Stimulated activated effector memory CD8-positive, alpha-beta T cell treated with anti-CD3 and anti-CD28 coated beads, Interleukin-12 subunit alpha, Interleukin-12 subunit beta, amount 100 ng/mL, for 72 hours (primary cell): ENCODE measurements at places on chromosomes 2 and 18.

DNA sequence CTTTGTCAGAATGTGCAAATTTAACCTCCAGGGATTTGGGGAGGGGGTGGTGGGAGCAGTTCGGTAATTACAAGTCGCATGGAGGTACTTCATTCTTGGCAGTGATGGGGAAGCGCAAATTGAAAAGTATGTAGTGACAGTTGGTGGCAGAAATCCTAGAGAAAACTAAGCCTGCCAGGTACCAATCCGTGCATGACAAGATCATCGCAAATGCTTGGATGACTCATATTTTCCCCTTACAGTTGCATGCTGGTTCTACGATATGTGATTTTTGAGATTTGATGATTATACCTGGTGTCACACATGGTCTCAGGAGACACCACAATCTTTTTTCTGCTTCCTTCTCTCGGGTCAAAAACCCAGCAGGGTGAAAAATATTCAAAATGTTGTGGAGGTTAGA is 479.7 kb upstream of the ID2 start:
- DNase-seq: no peak

GRCh38 chr2:9278439-9278838 is 71.8 kb downstream of the ASAP2 start:
- no peak for DNase-seq

GRCh38 chr2:173354073-173354581 is 545 bp upstream of the CDCA7 start:
- DNase-seq: no peak

DNA sequence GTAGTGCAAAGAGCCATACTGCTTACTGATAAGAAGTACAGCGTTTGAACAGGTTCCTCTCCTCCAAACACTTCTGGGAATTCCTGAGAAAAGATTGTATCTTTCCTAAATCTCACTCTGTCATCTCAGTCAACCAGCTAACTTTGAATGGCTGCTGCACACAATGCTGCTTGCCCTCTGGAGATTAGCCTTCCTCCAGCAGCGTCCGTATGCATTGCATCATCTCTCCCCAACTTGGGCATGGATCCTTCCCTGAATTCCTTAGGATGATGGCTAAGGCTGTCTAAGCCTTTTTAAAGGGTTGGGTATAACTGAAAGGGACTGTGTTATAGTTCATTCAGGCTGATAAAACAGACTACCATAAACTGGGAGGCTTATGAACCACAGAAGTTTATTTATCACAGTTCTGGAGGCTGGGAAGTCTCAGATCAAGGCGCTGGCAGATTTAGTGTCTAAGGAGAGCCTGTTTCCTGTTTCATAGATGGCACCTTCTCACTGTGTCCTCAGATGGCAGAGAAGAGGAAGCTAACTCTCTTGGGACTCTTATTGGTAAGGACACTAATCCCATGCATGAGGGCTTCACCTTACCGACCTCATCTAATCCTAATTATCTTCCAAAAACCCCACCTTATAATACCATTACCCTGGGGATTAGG is 105.3 kb downstream of the PAX3 start:
- DNase-seq: no peak

GRCh38 chr2:46095830-46096229 is 201.4 kb upstream of the EPAS1 start:
- DNase-seq: no peak

- DNase-seq: no peak
Measured at GRCh38 chr2:54143780-54144179, 28.4 kb downstream of the ACYP2 start.

GRCh38 chr2:55164534-55165480 is 67.3 kb downstream of the CLHC1 start:
- no peak for DNase-seq

- DNase-seq: no peak
Measured at GRCh38 chr2:168006498-168006897, 240.9 kb downstream of the STK39 start.

DNA sequence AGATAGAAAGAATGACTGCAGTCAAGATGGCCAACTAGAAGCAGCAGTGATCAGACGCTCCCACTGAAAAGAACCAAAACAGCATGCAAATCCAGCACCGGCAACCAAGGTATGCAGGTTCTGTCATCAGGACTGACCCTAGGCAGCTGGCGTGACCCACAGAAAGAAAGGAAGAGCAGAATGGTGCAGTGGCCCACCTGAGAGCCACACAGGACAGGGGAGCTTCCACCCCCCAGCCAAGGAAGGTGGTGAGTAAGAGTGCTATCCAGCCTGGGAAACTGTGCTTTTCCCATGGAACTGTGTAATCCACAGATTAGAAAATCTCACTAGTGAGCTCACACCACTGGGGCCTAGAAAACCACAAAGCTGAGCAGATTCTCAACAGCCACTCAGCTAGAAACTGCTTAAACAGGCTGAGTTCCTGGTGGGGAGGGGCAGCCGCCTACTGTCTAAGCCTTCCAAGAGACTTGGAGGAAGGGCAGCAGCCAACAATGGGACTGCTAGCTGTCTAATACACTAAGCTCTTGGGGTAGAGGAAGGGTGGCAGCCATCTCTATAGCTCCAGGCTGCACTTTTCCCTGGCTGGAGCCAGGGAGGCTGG is 127.9 kb downstream of the EVA1A start:
- no peak for DNase-seq

DNA sequence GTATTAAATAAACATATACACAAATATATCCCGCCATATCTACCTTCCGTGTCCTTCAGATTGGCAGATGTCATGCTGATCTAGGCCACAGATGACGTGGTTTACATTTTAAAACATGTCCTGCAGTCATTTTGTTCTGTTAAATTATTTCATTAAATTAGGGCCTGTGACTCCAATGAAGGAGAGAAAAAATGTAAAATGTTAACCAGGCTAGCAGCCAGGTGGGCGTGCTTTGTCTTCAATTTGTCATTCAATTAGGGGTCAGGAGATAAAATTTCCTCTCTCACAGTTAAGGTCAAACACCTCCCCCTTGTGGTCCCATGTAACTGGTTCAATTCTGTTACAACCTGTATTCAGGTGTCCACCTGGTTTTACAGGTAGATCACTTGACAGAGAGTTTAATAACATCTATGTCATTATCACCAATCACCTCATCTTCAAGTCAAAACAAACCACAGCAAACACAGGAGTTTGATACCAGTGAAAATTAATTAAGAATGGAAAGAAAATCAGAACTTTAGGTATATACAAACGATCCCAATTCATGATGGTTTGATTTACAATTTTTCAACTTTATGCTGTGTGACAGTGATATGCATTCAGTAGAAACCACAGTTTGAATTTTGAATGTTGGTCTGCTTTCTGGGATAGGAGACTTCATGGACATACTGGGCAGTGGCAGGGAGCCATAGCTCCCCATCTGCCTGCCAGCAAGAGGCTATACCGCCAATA is 339.4 kb downstream of the CMPK2 start:
- no peak for DNase-seq

- no peak for DNase-seq
Measured at GRCh38 chr2:109325570-109325969, 196.6 kb downstream of the SH3RF3 start.

DNA sequence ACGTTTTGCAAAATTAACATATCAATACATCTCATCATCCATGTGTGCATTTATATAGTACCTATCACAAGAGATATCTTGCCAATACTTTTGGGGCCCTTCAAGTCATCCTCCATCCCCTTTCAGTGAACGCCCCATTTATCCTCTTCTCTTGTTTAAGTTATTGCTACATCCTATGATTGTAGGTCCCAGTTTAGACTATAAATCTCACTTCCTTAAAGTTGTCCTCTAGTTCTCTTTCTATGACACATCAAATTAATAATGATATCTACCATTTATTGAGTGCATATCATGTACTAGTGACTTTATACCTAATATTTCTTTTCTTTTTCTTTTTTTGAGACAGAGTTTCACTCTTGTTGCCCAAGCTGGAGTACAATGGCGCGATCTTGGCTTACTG is 28.8 kb upstream of the FBXO11 start:
- no peak for DNase-seq

DNA sequence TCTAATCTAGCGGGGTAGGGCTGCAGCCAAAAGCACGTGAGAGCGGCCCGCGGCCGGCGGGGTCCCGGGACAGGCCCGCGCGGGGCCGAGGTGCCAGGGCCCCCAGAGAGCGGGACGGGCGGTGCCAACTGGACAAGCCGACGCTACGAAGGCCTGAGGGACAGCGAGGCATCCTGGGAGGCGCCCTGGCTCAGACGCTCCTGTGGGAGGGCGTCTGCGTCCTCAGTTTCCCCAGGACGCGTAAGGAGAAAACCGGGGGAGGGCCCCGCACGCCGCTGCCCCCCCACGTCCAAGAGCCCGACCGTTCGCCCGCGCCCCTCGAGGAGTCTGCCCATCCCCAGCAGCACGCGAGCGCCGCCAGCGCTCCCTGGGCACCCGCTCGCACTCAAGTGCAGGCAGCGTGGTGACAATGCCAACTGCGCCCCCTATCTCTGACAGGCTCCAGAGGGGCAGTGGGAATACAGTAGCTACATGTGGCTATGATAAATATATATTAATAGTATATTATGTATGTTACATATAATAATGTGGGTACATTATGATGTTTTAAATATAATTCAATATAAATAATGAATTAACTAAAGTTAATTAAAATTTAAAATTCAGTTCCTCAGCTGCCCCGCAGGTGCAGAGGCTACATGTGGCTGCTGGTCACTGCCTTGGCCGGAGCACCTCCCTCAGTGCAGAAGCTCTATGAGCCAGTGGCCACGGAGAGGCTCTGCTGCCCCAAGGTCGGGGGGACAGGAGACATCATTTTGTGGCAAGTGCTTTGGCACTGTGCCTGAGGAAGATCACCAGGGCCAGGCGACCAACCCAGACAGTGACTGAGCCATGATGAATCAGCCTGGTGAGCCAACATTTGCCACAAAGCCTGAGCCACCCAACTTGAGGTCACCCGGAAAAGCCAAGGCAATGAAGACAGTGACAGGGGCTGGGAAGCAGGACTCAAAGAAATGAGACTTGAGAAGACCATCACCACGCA is 5.5 kb upstream of the SFT2D3 start:
- no peak for DNase-seq

DNA sequence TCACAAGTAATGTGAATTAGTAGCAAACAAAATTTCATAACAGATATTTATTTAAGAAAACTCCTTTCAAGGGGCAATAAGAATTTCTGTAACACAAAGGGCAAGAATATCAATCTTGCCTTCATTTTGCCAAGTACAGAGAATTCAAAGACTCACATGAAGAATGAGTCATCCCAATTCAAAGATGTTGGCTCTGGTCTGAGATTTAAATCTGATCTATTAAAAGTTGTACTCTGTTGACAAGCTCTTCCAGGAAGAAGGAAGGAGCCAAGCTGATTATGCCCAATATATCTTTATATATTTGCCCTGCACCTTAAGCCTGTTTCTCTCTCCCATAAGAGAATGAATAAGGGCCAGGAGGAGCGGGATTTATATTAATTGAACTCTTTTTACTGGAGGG is 55.9 kb upstream of the RPE start:
- DNase-seq: no peak

GRCh38 chr18:80202264-80202998 is 44.9 kb downstream of the PARD6G start:
- peak; percentile 66 for DNase-seq

- no peak for DNase-seq
Measured at GRCh38 chr2:60412620-60413019, 140.8 kb downstream of the BCL11A start.

DNA sequence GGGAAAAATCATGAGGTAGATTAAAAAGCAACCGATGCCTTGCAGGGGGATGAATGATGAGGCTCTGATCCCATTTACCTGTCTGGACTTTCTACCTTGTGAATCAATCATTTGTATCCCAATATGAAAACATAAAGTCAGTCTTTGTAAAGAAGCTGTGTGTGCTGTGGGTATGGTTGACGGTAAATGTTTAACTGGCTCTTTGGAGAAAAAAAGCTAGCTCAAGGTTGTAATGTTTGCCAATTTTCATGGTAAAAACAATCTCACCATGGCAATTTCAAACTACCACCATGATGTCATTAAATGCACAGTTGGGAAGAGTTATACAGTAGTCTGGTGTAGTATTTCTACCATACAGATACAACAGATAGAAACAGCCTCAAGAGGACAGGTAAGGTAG is 14.6 kb downstream of the TTR start:
- no peak for DNase-seq

- DNase-seq: no peak
Measured at GRCh38 chr2:85355073-85355410, 473 bp downstream of the ELMOD3 start.

DNA sequence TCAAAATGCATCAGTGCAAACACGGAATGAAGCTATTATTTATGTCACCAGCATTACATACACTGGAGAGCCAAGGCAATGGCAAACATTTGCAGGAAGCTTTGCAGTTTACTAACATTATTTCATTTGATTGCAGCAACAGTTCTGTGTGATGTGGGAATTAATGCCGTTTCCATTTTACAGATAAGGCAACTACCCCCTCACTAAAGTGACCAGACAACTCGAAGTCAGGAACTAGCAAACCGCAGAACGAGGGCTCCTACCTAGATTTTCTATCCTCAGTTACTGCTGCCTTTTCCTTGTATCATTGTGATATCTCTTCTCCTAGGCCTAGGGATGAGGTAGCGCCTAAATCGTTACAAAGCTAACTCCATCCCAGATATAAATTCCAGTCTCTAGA is 85.5 kb downstream of the COLEC12 start:
- no peak for DNase-seq

DNA sequence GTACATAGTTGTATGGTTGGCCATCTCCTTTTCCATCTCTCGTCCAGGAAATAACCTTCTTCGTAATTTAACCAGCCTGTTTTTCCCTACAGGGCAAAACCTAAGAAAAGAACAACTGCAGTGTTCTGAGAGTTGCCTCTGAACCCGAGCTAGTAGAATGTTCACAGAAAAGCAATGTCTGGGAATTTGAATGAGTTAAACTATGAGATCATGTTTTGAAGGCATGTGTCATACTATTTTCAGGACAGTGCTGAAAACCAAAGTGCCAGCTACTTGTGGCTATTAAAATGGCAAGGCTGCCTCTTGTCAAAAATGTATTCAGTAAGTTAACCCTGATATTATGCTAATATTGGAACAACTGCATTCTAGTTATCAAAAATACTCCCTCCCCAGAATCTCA is 482.9 kb upstream of the SPRED2 start:
- no peak for DNase-seq

GRCh38 chr2:172288603-172289002 is 138.8 kb upstream of the ITGA6 start:
- DNase-seq: no peak

- DNase-seq: no peak
Measured at GRCh38 chr2:45115181-45115580, 105.9 kb upstream of the SIX2 start.

- no peak for DNase-seq
Measured at GRCh38 chr2:42856891-42857632, 64.7 kb upstream of the HAAO start.

- DNase-seq: no peak
Measured at GRCh38 chr2:156625360-156626170, 189.4 kb downstream of the GPD2 start.

DNA sequence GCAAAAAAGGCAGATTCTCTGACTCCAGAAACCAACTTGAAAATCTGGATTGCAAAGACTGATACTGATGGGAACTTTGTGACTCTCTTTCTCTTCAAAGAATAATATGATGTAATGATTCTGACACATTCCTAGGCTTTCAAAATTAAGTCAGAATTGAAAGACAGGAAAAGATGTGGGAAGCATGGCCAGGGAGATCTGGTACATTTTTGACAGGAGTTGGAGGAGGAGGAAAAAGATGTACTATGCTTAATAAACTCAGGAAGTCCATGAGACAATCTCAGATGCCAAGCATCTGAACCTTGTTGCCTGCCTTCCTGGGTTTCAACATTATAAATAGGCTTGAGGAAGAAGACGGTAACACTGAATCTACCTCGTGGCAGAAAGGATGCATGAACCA is 34.2 kb downstream of the KLF7 start:
- no peak for DNase-seq
